Omental fat pad (tissue), 4 donors: ENCODE measurements at places on chromosomes 1 and 21.

DNA sequence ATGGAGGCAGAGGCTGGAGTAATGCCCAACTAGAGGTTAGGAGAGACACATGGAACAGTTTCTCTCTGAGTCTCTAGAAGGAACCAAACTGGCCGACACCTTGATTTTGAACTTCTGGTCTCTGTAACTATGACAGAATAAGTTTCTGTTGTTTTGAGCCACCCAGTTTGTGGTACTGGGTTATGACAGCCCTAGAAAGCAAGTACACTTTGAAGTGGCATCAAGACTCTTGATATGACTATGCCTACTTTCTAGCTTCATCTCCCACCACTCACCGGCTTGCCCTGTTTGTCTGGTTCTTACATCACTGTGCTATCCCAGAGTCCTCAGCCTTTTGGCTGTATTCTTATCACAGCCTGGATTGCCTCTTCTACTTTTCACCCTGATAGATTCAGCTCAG lies 230.3 kb upstream of the USP24 start:
- DNase-seq = no peak

- DNase-seq = no peak
Observed at GRCh38 chr1:204325944-204326343, 33.8 kb downstream of the PLEKHA6 start.

DNA sequence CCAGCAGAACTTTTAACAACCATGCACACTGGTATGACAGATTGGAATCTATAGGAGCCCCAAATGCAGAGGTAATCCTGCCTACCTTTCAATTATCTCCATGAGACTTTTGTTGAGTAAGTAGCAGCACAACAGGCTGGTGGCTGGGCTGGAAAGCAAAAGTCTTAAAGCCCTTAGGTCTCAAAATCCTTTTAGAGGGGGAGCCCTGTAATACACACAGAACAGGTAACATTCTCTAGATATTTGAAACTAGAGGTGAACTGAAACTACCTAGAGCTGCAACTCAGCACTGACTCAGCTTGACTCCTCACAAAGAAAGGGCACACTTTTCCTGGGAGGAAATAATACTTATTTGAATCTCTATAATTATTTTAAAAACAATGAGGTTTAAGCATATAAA lies 71.5 kb downstream of the CLCA4 start:
- DNase-seq = no peak

- no peak for DNase-seq
Observed at GRCh38 chr1:67226688-67227087, 60.4 kb downstream of the IL23R start.

GRCh38 chr1:160082487-160082886 lies 1.1 kb downstream of the KCNJ9 start:
- DNase-seq = no peak

DNA sequence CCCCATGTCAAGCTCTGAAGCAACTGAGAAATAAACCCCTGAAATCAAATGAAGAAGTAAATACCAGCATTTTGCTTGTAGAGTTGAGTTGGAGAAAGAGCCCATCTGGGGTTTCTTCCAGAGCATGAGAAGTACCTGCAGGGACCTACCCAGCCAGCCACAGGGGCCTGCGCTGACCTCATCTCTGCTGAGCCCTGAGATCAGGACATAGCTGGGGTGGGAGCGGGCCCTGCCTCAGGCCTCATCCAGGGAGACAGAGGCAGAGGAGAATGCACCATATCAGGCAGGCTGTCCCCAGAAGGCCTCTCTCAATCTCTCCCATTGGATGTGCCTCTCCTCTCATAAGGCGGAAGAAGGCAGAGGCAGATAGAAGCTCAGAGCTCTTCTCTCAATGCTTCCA lies 27.6 kb downstream of the RUNX1 start:
- no peak for DNase-seq

- DNase-seq = no peak
Observed at GRCh38 chr1:36397083-36397377, 678 bp downstream of the LSM10 start.

DNA sequence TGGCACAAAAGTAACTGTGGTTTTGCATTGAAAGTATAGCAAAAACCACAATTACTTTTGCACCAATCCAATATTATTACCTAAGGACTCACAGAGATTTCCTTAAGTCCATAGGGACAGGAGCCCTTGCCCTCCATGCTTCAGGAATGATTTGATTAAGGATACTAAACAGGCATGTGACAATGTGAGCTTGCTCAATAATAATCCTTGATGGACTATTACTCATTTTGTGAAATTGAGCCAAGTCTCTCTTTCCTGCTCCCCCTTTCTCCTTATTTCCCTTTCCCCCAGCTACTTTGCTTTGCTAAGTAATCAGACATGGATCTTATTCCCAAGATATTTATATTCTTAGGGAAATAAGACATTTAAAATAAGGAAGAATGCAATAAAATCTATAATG lies 21.6 kb upstream of the RGL1 start:
- no peak for DNase-seq

DNA sequence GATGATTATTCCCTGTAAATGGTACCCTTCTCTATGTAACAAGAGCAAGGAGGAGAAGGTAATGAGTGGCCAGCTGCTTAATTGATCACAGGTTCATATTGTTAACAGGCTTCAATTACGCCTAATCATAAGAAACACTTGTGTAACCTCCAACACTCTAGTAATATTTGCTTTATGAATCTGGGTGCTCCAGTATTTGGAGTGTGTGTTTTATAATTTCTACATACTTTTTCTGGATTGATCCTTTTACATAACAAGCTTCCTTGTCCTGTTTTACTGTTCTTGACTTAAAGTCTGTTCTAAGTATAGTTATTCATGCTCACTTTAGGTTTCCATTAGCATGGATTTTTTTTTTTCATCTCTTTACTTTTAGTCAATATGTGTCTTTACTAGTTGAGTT lies 984.2 kb downstream of the AMY1C start:
- no peak for DNase-seq
